ENCODE measurements at places on chromosomes 6 and 20. TPM values are rescaled to one million over a fixed set of nuclear protein-coding genes. Genes with fewer than 3 reads are reported as not detected.

The HTR1E gene
- not detected for total RNA-seq

The ALDH5A1 gene
- 0.36 TPM for total RNA-seq

The TNNC2 gene
- 0.28 TPM for total RNA-seq

The TMC2 gene
- not detected for total RNA-seq

The NKX2-4 gene
- not detected for total RNA-seq

The CCN5 gene
- total RNA-seq, result not detected

The FAM217A gene
- total RNA-seq, result not detected

The SLC22A16 gene
- not detected for total RNA-seq

The SNAI1 gene
- total RNA-seq, result 0.54 TPM

The TTK gene
- total RNA-seq, result 21.5 TPM

The OOEP gene
- total RNA-seq, result not detected

The COL10A1 gene
- not detected for total RNA-seq

The SOX18 gene
- total RNA-seq, result not detected

The BIRC7 gene
- total RNA-seq, result not detected

The ABT1 gene
- 12.2 TPM for total RNA-seq

The PTCRA gene
- not detected for total RNA-seq

The COX4I2 gene
- not detected for total RNA-seq

The MBOAT1 gene
- total RNA-seq, result 4.7 TPM

The RIPPLY2 gene
- not detected for total RNA-seq

The TPX2 gene
- 72.2 TPM for total RNA-seq

The BMP2 gene
- total RNA-seq, result 0.18 TPM

The CTSZ gene
- 43.6 TPM for total RNA-seq

The TBX18 gene
- total RNA-seq, result 1.3 TPM

The BACH2 gene
- total RNA-seq, result 1.3 TPM

The TMEM200A gene
- 47.8 TPM for total RNA-seq

The ESR1 gene
- total RNA-seq, result not detected

The CLDN20 gene
- total RNA-seq, result not detected
